ENCODE measurements at places on chromosomes 6 and 20.

GRCh38 chr20:35216541-35216940 lies 9.9 kb upstream of the MMP24 start:
- DNase-seq, result no peak

DNA sequence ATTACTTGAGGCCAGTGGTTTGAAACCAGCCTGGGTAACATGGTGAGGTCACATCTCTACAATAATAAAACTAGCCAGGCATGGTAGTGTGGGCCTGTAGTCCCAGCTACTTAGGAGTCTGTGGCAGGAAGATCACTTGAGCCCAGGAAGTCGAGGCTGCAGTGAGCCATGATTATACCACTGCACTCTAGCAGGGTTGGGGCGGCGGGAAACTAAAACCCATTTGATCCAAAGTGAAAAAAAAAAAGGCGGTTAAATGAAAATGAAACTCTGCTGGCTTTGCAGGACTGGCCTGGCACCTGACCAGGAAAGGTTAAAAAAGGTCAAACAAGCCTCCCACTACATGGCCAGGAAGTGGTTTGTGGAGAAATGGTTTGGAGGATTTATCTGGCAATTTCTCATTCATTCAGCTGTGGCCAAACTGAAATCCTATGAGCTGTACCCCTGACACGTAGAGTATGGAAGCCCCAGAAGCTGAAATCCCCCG lies 36.6 kb downstream of the MTRES1 start:
- DNase-seq, result no peak

DNA sequence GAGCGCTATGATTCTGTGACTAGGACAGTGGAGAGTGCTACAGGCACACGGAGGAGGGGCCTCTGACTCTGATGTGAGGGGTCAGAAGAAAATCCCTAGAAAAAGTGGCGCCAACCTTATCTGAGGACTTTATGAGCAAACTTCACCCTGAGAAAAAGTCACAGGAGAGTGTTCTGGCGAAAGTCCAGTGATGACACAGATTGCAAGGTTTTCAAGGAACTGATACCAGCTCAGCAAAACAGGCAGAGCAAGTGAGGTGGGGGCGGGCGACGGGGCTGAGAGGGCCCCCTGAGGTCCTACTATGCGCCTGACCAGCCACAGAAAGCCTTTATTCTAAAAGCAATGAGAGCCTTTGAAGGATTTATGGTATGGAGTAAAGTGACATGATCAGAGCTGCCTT lies 73.3 kb downstream of the SLC22A23 start:
- DNase-seq, result no peak

GRCh38 chr6:39786649-39787048 lies 5.5 kb upstream of the DAAM2 start:
- no peak for DNase-seq

GRCh38 chr6:157325069-157325805 lies 1.9 kb upstream of the TMEM242 start:
- no peak for DNase-seq

DNA sequence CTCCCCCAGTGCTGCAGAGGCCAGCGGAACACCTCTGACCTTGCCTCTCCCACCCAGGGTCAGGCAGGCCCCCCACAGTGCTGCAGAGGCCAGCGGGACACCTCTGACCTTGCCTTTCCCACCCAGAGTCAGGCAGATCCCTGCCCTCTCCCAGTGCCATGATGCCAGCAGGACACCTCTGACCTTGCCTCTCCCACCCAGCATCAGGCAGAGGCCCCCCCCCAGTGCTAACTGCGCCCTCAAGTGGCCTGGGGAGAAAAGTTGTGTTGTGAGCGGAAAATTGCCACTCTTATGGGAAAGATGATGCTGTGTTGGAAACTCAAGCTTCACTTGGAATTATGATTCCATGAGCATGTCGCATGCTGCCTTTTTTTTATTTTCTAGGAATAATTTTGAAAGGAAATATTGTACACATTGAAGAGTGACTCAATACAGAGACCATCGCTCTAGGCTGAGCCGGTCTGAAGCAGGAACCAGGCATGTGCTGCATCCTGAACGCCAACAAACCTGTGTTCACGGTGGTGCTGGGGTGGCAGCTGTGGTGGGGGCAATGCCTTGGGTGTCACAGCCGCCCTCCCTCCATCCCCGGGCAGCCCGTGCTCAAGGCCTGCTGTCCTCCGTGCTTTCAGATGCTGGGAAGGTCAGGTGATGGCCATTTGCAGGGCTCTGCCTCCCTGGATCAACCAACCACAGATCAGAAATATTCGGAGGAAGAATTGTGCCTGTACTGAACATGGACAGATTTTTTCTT lies 98.6 kb downstream of the CDH4 start:
- DNase-seq, result no peak

- DNase-seq, result no peak
Observed at GRCh38 chr6:137882225-137882961, 15.3 kb downstream of the TNFAIP3 start.

- no peak for DNase-seq
Observed at GRCh38 chr6:78583079-78583478, 284.3 kb upstream of the IRAK1BP1 start.

GRCh38 chr20:25051386-25052155 lies 6.4 kb downstream of the ACSS1 start:
- no peak for DNase-seq

DNA sequence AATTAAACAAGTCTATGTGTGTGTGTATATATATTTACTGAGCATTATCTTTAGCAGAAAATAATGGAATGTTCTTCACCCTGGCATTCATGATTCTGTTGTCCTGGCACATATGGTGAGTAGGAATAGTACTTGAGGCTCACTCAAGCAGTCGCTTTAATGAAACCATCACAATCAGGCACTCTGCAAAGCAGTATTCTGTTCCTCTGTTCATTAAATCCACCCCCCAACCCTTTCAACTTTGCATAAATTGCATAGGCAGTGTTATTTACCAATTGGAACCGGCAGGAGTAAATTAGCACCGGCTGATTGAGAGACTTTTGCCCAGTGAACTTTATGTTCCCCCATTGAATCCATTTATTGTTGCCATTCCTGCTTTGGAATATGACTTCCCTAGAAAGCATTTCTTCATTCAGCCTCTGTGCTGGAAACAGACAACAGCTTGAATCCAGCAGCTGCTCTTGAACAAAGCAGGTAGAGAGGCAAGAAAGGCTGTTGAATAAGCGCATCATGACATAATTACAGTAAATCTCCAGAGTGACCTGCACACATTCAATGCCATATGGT lies 268.0 kb upstream of the RNF217 start:
- DNase-seq, result no peak

DNA sequence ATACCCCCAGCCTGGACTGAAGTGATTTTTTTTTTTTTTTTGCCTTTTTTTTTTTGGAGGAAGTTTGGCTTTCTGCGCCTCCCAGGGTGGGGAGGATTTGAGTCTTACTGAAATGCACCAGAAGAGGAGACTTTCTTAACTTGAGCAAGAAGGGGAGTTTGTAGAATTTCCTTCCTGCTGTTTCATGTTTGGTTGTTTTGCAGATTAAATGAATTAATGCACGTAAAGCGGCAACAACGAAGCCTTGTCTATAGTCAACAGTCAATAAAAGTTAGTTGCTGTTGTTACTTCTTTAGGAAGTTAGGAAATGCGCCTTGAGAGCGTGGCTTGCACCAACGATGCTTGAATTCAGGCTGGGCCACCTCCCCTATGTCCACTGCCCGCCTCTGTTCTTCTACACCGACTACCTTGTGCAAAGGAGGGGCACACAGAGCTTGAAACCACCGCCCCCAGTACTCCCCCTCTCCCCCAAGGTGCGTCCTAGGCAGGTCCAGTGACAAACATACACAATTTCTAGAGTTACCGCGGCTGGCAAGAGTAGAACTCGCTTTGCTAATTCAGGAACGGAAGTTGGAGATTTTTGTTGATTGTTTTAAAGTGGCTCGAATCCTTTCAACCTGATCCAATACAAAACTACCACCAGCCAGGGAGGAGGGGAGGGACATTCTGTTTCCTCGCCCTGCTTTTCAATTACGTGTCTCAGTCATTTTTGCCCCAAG lies 830 bp upstream of the CYP24A1 start:
- no peak for DNase-seq

DNA sequence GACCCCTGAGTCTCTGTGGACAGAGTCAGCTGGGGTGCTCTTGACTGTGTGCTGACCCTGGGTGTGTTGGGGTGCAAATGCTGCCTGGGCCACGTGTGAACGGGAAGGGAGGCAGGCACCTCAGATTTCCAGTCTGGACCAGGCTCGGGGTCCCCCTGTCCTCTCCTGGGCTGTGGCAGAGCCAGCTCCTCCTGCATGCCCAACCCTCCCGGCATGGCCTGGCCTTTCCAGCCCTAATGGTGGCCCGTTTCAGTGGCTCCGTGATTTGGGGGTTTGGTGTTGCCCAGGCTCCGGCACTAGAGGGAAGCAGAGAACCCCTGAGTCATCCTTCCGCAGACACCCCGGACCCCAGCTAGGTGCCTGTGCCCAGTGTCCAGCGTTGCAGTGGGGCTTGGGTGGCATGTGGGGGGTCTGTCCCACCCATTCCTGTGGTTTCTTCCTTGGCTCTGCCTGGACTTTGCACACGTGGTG lies 9.1 kb downstream of the RBM38 start:
- no peak for DNase-seq

GRCh38 chr6:111428811-111429210 lies 54.2 kb downstream of the REV3L start:
- no peak for DNase-seq

DNA sequence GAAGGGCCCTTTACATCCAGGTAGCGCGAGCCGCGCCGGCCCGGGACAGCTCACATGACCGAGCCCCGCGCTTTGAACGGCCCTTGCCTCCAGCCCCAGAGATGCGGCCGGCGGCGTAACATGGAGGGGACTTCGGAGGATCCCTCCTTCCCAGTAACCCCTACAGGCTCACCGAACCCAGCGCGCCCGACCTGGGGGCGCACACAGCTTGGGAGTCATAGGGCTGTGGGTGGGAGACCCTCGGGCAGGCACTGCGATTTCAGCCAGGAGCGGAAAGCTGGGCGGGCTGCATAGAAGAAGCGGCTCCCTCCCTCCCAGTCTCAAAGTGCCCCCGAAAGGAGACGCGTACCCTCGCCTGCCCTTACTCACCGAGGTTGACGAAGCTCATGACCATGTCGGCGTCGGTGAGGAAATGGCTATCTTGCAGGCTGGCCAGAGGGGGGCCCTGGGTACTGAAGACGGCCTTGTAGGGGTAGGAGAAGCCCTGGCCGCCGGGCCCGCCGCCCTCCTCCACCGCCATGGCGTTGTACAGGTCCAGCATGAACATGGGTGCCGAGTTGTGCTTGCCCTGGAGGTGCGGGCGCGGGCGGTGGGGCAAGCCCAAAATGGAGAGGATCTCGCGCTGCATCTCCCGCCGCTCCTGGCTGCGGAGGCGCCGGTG lies 975 bp downstream of the BMP7 start:
- no peak for DNase-seq

- no peak for DNase-seq
Observed at GRCh38 chr20:17653835-17654648, 28.0 kb downstream of the RRBP1 start.

DNA sequence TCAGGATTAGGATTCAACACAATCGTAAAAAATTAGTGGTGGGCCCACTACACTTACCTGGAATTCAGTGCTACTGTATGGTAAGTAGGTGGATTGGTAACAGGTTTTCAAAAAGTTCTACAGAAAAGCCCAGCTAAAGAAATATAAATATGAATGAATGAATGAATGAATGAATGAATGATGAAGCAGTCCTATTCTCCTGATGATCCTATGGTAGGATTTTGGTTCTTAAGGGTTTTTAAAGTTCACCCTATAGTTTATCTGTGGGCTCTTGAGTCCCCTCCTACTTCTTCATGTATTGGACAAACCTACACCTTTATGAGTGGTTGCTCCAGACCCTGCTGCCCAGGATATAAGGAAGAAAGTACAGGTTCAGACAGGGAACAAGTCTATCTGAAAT lies 89.5 kb upstream of the HEY2 start:
- DNase-seq, result no peak

- DNase-seq, result no peak
Observed at GRCh38 chr6:113402544-113402943, 454.6 kb upstream of the MARCKS start.

GRCh38 chr6:45487645-45488044 lies 109.9 kb upstream of the SUPT3H start:
- no peak for DNase-seq

- no peak for DNase-seq
Observed at GRCh38 chr6:44388135-44388487, 605 bp downstream of the CDC5L start.

GRCh38 chr6:147244832-147245231 lies 40.6 kb downstream of the STXBP5 start:
- no peak for DNase-seq

DNA sequence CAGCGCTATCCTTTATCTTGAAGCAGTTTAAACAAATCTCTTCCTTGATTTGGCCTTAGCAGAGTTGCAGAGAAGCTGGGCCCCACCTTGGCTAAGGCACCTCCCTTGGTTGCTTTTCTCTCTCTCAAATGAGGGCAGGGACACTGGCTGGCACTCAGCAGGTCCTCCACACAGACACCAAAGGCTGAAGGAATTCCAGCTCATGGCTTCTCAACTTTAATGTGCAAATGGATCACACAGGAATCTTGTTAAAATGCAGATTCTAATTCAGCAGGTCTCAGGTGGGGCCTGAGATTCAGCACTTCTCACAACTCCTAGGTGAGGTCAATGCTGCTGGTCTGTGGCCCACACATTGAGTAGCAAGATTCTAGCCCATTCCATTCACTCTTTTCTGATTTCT lies 25.7 kb downstream of the RIMS4 start:
- no peak for DNase-seq

DNA sequence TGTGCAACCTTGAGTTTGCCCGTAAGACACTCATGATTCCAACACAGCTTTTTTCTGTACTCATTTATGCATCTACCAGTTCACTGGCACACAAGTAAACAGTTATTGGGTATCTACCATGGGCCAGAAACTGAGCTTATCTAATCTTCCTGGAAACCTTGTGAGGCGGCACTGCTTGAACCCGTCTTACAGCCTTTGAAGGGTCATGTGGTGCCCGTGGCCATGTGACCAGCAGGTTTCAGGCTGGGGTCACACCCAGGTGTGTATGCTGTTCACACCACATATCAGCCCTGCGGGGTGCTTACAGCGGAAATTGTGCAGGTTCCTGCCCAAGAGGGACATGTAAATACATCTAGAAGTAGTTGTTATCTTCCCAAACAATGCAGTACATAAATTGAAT lies 6.1 kb downstream of the THBD start:
- no peak for DNase-seq

DNA sequence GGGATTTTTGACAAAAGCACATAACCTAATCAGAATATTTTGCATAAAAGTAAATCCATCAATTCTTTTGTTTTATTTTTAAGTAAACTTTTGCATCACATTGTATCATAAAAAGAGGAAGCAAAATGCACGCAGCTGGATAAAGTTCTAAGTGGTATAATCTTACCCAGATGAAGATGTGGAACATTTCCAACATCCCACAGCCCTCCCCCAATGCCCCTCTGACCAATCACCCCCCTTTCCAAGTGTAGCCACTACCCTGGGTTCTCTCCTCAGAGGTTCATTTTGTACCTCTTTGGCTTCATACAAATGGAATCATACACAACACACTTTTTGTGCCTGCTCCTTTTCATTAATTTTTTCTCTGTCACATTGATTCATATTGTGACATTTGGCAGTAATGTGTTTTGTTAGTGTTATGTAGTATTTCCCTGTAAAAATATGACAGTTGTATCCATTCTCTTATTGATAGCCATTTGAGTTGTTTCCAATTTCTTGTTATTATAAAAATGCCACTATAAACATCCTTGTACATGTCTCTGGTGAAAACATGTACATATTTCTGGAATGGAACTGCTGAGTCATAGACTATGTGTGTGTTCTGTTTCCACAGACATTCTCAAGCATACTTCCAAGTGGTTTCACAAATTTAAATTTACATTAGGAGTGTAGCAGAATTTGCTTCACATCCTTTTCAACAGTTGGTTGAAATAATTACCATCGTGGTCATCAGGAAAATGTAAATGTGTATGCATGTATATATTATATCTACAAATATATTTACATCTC lies 92.9 kb upstream of the SYNDIG1 start:
- DNase-seq, result no peak

Data from T-helper 9 cell (primary cell).